ENCODE measurements at places on chromosomes 4 and X.

DNA sequence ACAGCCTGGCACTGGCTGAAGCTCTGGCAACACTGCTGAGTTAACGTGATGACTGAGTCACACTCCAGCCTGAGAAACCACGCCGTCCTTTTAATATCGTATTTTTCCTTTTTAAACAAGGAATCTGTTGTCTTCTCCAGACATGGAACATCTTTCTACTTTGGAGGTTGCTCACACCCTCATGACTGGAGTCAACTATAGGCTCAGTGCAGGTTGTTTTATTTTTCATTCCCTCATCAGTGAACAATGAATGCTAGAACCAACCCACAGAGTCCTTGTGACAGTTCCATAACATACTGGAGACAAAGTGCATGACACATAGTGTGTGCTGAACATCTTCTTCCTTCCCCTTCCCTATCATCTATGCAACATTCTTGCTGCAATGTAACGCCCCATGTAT lies 76.8 kb upstream of the CPEB2 start:
- DNase-seq, result no peak

- DNase-seq, result peak; percentile 13
Observed at GRCh38 chrX:1248331-1249061, 20.1 kb upstream of the CSF2RA start.

DNA sequence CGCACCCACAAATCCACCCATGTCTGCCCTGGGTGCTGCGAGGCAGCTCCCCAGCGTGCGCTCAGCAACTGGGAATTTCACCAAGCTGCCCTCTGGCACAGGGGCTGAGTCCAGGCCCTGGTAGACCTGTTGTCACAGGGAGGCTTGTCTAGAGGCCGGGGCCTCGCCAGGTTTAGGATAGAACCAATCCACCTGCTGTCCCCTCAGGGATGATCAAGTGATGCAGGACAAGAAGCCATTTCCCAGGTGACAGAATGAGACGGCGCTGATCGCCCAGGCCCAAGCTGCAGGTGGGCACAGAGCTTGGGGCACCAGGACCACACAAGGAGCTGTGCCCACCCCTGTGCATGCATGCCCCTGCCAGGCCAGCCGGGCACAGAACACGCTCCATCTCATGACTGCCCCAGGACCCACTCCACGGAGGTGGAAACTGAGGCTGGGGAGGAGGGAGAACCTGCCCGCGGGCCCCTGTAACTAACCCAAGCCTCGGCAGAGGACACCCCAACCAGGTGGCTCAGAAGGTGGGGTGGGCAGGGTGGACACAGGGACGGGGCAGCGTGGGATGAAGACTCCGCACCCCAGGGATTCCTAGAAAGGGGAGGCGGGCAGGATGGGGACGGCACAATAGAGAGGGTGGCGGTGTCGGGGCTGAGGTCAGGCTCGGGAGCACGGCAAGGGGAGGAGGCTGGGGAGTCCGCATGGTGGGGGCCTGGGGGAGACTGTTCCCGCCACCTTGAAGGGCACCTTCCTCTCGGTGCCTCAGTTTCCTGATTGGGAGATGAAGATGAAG lies 78.0 kb downstream of the ZFYVE28 start:
- no peak for DNase-seq

GRCh38 chrX:133794126-133794525 lies 191.3 kb downstream of the GPC3 start:
- DNase-seq, result no peak

DNA sequence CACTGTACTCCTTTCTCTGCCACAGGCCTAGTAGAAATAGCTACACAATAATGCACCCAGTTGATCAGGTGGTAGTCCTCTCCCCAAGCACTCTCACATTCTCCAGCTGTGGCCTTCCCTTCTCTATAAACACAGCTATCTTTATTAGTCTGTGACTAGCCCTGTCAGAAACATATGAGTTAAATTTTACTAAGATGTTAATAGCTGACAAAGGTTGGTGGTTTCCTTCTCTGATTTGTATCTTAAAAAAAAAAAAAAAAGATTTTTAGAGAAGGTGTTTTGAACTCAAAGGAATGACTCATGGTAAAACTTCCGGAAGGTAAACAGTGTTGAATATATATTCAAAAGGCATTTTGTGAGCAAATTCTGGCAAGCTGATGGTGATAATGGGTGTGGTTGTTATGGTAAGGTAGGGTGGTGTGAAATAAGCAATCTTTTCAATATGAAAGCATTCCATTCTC lies 327.4 kb downstream of the PPP3CA start:
- peak; percentile 13 for DNase-seq

GRCh38 chr4:122764821-122765215 lies 32.3 kb downstream of the BBS12 start:
- DNase-seq, result peak; percentile 46

DNA sequence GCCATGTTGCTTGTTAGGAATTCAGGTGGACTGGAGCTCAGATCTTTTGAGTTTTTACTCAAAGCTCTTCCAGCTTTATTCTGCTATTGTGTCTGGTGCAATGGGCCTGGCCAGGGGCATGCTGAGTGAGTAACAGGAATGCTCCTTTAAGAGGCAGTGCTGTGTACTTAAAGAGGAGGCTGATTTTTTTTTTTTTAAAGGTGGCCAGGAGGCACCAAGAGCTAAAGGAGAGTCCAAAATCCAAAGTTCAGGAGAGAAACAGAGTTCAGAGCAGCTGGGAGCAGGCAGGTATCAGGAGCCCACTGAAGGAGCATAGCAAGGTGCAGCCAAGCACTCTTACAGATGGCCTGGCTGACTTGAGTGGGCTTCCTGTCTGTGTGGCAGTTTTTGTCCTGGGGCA lies 178.7 kb downstream of the FMR1NB start:
- no peak for DNase-seq

DNA sequence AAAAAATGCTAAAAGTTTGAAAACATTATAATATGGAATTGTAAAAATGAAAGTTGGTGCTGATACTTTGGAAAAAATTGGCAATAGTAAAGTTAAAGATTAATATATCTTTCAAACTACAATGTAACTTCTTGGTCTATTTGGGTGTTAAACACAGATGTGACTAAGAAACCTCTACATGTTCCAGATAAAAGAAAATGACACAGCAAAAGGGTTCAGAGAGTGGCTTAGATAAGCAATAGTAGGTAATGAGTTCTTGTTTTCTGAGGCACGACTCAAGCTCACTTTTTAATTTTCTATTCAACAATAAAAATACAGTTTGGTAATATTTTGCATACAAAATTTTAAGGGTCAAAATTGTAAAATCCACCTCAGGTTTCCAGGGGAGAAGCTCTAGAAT lies 292.7 kb downstream of the GALNTL6 start:
- no peak for DNase-seq

DNA sequence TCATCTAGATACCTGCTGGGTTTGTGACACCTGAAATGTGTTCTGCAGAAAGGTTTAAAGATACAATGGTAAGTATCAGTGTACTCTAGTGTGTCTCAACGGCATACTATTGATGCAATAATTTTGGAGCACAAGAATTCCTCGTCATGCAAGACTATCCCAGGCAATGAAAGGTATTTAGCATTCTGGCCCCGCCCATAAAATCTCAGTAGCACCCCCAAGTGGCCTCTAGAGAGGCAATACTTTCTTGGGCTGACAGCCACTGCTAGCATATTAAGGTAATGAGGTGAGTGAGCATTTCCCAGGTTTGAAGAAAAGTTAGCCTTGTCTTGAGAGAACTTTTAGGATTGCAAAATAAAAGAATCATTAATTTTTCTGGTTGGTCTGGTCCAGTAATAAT lies 24.0 kb downstream of the TAB3 start:
- DNase-seq, result peak; percentile 4

All from RPMI7951 (cell line).